Activated CD4-positive, alpha-beta memory T cell treated with anti-CD3 and anti-CD28 coated beads, Interleukin-2, amount 10 ng/mL, durations not matched to agents 7 days and 5 days (primary cell): ENCODE measurements at places on chromosomes 5 and 9.

DNA sequence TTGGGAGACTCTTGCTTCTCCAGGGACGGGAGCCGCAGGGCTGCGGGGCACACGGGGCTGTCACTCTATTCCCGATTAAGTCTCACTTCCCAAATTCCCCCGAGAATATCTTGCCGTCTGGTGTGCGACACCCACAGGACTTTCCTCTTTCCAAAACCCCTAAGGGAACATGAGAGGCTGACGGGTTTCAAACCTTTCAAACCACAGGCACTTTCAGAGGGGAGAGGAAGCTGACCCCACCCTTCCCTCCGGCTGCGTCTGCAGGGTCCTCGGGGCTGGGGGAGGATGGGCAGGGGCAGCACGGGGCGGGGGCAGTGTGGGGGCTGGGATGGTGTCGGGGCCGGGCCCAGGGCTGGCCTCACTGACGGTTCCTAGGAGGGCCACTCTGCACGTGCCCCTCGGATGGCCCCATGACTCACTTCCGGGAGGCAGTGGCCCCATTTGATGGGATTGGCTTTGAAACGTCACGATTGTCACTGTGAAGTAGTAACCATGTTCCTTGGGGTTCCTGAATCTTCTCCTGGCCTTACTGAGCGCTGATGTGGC is 38.2 kb downstream of the SLC9A3 start:
- peak; percentile 33 for DNase-seq

GRCh38 chr5:174532455-174533453 is 191.6 kb upstream of the MSX2 start:
- DNase-seq = peak; percentile 23

DNA sequence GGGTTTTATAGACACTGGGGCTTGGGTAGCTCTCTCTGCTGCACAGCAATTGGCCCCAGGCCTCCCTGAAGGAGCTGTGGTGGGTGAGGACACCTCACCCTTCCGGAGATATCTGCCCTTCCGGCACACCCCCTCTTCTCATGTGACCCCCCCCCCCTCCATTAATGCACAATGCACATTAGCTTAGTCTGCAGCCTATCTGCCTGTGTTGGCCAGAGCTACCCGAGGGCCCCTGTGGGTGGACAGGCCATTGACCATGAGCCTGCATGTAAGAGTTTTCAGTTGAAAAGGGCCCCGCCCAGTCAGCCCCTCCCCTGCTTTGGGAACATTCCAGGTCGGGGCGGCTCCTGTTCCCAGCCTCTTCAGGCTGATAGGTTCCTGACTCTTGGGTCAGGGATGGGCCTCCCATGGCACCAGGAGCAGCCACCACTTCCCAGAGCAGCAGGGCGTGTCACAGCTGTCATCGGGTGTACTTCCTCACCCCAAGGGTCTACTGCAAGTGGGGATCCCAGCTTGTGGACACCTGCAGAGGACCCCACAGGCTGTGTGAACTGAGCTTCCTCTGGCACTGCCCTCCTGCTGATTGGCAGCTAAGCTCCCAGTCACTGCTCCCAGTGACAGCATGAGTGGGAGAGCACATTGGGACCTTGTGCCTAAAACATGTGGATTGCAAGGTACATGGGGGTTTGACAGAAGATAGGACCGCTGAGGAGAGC is 17.8 kb downstream of the PHF2 start:
- no peak for DNase-seq

- DNase-seq = no peak
Observed at GRCh38 chr9:137212520-137212919, 7.0 kb downstream of the NDOR1 start.

DNA sequence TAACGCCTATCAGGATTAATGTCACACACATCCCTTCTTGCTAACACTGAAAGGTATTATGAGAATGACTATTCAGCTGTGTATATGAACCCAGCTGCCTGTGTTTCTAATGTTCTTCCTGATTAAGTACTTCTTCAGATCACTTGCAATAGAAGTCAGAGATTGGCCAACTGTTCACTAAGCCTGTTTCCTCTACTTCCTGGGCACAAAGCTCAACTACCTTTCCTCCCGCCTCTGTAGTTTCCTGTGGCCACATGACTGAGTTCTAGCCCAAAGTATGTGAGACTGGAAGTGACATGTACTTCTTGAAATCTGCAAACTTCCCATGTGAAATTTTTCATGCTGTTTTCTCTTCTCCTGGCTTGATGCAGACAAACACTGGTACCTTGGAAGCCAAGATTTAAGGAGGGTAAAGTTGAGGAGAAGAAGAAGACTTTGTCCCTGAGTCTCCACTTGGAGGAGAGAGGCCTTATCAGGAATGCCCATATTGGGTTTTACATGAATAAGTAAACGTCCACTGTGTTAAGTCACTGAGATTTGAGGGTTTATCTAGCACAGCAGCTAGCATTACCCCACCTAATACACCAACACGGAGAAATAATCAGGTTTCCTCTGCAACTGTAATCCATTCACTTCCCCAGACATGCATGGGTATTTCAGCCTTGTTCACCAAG is 58.6 kb downstream of the SLIT3 start:
- DNase-seq = no peak

DNA sequence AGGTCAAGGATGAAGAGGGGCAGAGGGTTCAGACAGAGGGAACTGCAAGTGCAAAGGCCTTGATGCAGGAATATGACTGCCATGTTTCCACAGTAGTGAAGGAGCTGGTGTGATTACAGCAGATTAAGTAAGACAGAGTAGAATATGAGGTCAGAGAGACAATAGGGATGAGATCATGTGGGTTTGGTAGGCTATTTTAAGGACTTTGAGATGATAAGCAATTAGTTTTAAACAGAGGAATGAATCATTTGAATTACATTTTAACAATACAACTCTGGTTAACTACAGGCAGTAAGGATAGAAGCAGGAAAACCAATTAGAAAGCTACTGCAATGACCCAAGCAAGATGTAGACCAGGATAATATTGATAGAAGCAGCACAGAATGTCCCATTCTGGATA is 7.7 kb downstream of the CENPK start:
- DNase-seq = no peak

DNA sequence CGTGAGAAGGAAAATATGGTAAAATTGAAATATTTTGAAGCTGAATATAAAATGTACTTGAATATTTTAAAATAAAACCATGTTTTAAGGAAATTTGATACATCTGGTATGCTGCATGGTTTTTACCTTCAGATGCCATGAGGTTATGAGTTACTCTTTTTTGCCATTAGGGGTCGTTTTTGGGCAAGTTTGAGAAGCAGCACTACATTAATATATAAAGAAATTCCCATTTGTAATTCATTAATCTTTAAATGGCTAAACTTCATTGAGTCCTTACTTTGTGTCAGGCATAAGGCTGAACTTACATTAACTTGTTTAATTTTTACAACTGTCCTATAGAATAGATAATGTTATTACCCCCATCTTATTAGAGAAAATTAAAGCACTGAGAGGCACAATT is 152.3 kb downstream of the KDM4C start:
- DNase-seq = no peak

GRCh38 chr5:2461701-2462691 is 289.5 kb downstream of the IRX2 start:
- no peak for DNase-seq

- DNase-seq = no peak
Observed at GRCh38 chr9:6160579-6160978, 55.0 kb upstream of the IL33 start.
